ENCODE measurements at places on chromosomes 11 and 22.

DNA sequence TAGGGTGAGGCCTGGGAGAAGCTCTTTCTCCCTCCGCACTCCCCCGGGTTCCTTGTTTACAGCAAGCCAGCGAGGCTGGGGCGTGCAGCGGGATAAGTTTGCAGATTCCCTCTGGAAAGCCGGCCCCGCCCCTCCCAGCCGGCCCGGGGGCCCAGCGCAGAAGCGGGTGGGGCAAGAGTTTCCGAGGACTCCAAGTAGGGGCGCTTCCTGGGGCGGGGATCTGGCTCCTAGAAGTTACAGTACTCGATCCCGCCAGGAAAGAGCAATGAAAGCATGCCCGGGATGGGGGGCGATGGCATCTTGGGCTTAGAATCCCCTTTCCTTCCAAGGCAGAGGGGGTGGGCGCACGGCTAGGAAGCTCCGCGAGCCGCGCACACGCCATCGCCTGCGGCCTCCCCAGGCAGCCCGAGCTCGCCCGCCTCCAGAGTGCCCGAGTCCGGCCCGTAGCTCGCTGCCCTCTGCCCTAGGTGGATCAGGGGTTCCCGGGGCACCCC, 385 bp downstream of the TST start:
- no peak for DNase-seq

- DNase-seq = no peak
Measured at GRCh38 chr22:41979423-41980250, 10.4 kb downstream of the SEPTIN3 start.

DNA sequence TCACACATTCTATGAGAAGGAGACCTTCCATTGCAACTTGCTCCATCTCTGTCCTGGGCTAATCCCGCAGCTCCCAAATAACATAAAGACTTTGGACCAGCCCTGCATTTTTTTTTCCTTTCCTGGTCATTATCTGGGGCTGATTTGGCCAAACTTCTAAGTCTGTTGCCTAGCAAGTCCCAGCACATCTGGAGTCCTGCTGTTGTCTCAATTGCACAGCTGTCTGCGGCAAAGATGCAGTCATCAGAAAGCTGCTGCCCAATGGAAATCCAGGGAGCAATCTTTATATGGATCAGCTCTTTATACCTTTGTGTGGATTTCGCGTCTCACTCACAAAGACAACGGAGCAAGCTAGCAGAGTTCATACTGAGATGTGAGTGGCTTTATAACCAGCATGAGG, 105.9 kb downstream of the NXPE2 start:
- no peak for DNase-seq

DNA sequence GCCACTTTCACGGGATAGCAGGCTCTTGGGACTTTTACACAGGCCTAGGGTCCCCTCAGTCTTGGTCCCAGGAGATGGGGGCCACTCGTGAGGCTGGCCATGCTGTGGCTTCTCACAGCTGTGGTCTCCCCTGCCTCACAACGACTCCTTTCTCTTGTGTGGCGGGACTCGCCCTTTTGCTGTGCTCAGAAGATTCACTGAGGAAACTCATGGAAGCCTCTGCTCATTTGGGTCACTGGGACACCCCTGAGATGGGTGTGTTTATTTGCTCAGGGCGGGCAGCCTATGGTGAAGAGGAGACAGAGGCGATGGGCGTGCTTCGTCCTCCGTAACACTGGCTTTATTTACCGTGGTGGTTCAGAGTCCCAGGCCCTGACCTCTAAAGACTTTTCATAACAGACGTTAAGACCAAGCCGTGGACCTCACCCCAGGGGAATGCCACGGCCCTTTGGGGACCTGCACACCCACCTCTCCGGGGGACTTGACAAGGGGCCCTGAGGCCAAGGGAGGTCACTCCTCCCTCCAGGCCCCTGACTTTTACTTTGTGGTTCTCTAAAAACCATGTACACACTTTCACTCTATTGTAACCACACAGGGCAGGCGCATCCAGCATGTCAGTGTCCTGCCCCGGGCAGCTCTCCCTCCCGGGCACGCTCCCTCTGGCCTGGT, 15.5 kb downstream of the TEF start:
- DNase-seq = no peak
